Iris pigment epithelial cell (primary cell): ENCODE measurements at places on chromosomes 12 and 14.
A peak's percentile ranks its signal among the peaks of the same experiment; 100 is the strongest.

DNA sequence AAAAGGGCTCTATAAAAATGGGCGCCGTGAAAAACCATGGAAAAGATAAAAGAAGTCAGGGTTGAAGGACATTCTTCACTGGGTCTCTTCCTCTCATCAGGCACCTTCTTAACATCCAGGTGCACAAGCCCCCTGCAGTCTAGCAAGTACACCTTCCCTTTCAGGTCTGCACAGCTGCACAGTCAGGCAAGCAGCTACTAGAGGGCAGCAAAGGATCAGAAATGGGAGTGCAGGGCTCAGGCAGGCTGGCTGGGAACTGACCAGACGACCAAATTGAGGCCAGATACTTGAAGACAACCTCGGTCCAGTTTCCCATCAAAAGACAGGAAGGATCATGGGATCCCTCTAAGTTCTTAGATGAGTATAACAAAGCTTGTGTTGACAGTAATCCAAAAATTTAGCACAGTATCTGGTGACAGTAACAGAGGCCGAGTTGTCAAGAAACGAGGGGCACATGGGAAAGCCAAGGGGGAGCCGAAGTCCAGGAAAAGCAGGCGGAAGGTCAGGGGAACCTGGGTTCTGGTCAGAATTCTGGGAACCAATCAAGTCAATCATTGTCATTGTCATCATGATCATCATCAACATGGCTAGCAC lies 10.1 kb upstream of the GRIP1 start:
- DNase-seq = peak; percentile 24

DNA sequence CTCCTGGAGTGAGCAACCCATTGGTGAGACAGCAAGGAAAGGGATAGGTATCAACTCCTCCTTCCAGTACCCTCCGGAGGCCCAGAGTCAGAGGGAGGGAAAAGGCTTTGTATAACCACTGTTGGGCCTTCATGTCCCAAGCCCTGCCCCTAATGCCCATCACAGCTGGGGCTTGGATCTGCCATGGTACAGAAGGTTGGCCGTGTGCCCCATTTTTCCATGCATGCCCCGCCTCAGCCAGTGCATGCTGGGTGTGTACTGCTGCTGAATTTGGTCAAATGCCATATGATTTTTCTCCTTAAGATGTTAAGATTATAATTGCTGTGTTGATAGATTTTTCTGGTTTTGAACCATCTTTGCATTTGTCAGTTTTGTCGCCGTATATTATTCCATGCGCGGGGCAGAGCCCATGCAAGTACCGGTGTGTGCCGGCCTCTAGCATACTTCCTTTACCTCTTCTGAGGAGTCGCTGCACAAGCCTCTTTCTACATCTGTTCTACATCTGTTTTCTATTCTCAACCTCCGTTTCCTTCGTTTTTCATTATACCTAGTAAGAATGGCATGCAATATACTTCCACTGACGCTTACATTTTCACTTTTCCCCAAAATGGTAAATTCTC lies 26.6 kb downstream of the PPP2R5C start:
- no peak for DNase-seq

- no peak for DNase-seq
Observed at GRCh38 chr12:41184864-41185263, 3.3 kb upstream of the PDZRN4 start.

- DNase-seq = peak; percentile 50
Observed at GRCh38 chr14:29759521-29760340, 167.9 kb downstream of the PRKD1 start.

DNA sequence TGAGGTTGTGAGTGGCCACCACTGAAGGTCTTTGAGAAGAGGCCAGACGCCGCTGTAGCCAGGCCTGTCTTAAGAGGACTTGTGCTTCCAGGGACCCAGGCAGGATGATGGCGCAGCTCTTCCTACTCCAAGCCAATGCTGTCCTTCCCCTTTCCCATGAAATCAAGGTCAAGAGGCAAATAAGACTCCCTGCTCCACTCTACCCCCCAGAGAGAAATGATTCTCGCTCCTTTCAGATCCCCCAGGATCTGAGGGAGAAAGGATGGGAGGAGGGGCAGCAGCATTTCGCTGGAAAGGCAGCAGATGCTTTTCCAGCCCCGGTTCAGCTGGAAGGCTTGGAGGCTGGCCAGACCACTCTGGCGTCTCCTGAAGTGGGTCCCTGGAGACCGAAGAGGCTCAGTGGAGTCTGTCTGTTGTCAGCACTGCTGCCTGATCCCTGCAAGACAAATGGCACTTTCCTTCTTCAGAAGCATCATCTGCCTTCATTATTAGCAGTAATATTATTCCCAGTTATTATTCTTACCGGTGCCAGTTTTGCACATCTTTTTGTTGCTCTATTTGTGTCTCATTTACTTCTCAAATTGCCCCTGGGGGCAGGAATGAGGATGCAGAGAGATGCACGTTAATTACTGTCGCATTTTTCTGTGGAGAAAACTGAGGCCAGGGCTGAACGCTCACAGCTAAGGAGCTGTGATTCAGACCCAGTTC lies 51.4 kb downstream of the C14orf132 start:
- DNase-seq = no peak

DNA sequence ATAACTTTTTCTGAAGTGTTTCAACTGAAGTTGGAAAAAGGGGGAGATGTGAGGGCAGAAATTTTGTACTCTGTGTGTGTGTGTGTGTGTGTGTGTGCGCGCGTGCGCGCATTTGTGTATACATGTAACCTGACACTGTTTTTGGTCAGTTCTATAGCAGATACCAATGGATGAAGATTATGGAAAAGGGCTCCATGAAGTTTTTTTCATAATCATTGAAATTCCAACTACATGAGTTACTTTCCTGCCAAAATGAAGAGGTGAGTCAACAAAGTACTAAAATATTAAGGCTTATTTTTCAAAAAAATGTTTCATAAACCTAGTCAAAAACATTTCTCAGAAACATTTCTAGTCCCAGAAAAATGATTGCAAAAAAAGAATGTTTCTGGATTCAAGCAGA lies 25.7 kb upstream of the CERS5 start:
- DNase-seq = peak; percentile 84

DNA sequence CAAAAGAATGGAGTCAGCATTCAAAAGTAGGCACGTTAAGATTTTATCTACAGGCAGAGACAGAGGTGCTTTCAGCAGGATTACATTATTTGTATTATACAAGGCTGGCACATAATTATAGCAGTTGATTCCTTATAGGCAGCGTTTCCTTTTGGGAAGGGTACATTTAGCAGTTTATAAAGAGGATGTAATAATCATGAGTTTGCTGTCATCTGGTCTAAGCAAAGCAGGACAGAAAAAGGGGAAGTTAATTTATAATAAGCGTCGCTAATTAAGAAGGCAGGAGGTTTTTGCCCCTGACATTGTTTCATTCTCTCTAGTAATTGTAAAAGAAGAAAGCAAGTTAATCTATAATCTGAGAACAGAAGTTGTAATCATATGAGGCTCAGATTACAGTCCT lies 259.9 kb upstream of the MDGA2 start:
- DNase-seq = no peak

DNA sequence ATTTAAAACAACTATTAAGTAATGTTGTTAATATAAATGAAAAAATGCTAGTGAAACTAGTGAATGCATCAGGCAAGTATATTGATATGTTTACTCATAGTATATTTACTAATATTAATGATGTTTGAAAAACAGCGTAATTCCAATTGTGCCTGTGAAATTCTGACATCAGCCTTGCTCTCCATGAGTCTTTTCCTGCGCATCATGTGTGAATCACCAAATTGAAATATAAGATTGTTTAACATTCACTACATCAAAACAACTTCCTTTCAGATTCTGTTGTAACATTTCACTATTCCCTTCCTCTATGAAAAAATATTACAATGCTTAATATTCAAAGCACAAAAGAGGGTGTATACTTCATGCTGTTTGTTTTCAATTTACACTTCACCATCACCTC lies 1995.9 kb upstream of the SEL1L start:
- DNase-seq = peak; percentile 31

DNA sequence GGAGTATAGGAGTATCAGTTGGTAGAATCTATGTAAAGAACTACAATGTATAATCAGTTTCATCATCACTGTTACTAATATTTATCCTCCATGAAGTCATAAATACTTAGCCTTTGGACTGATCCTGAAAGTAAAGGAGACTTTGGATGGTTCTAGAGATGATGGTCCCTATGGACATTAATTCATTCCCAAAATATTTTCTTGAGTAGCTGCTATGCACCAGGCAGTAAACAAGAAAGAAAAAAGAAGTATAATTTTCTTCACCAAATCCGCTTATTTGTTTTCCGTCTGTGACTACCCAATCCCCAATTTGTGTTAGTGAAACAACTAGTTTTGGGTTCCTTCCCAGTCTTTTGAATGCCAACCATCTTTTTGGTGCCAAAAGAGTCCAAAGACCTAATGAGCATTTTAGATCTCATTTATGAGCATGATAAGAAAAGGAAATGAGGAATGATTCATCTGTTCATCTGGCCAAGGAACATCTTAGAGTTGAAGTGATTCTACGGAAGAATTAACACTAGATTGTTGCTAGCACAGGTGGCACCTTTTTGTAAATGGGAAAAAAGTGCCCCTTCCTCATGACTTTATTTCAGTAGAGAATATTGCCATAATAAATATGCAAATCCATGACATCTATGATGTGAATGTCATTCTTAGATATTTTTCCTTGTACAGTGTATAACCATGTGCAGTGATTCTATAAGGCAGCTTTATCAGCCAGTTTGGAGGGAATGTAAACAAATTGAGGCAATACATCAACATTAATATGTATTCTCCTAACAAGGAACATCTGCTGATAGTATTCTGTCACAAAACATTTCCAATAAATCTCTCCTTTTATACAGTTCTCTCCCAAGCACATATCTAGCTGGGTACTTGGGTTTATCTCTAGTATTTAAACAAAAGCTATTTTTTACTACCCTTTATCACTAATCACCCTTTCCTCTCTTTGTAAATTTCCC lies 85.1 kb upstream of the CCDC91 start:
- DNase-seq = no peak

DNA sequence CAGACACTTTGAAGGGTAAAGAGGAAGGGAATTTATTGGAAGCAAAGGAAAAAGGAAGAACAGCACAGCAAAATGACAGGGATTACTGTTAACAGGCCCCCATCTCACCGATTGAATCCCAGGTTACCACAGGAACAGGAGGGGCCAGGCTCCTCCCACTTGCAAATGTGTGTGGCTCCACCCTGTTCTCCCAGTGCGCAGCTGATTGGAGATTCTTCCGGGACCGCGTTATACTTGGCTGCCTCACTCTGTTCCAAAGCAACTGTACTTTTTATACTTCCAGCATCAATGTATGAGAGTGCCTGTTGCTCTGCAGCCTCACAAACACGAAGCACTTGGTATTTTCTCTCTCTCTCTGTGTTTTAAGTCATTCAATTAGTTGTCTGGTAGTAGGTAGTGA lies 273.6 kb upstream of the MDGA2 start:
- DNase-seq = no peak

DNA sequence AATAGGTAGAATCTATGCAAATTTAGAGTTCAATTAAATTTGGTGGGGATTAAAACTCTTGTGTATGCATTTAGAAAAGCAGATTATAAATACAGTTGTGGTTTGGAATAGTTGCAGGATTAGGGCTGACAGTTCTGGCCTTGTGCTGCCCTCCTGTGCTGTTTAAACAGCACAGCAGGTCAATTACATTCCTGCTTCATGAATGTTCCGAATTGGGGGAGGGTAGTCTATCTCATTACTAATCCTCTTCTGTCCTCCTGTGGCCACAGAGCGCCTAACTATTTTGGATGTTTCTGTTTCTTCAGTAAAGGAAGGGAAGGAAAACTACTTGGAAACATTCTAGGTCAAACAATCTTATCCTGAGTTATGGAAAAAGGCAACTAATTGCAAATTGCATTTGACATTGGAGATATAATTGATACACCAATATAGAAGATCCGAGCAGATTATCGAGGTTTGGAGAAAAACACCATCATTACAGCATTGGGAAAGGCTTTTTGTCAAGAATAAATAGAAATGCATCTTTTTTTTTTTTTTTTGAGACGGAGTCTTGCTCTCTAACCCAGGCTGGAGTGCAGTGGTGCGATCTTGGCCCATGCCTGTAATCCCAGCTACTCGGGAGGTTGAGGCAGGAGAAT lies 8.7 kb upstream of the GPR19 start:
- DNase-seq = peak; percentile 95

- DNase-seq = no peak
Observed at GRCh38 chr14:70670992-70671651, 29.4 kb downstream of the TTC9 start.

DNA sequence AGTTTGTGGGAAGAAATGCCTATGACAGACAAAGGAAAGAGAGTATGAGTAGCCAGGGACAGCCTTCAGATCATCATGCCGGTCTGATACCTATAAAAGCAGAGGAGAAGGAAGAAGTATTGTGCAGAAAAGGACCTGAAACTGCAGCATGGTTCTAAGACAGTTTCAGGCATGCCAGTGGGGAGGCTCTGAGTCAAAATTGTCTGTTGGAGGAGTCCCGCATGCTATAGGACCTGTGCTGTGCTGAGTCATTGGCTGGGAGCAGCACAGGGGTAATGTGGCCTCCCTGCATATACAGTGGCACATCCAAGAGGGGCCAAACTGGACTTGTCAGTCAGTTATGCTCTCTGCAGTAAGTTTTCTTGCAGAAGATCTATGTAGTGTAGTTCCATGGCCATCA lies 40.7 kb downstream of the NEUROD4 start:
- DNase-seq = no peak

DNA sequence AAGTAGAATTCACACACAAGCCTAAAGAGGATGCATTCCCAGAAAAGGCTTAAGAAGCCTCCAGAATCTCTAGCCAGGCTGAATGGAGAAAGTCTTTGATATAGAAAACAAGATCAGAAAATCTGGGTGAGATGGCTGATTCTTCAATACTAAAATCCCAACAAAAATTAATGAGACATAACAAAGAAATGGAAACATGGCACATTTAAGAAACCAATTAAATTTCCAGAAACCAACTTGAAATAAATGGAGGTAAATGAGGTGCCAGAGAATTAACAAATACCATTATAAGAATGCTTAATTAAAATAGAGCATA lies 51.9 kb downstream of the CPSF6 start:
- DNase-seq = no peak

DNA sequence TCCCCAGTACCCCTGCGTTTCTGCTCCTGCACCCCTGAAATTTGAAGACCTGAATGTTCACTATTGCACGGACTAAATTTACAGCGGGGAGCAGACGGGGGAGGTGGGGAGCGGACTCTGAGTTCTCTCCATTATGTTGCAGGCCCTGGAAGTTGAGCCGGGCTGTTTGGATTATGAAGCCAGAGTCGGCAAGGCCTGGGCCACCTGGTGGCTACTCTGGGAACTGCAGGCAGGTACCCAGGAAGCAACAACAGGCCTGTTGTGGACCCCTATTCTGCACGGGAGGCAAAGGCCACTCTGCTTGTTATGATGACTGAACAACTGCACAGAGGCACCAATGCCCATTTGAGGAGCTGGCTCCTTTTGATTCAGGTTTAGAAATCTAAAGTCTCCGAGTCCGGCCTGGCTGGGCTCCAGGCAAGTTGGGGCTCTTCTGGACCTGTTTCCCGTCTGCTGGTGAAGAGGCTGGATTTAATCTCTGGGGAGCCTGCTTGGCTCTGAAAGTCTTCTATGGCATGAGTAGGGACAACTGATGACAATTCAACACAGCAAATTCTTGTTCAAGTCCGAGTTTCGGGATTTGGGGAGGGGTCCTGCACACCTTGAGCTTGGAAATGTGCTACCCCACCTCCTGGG lies 34.1 kb upstream of the FAM181A start:
- DNase-seq = peak; percentile 38
